ENCODE measurements at places on chromosomes 1 and 21.

- no peak for DNase-seq
Observed at GRCh38 chr1:42817976-42818375, 779 bp upstream of the SVBP start.

GRCh38 chr21:35275776-35276175, 226.7 kb upstream of the RUNX1 start:
- DNase-seq: no peak

DNA sequence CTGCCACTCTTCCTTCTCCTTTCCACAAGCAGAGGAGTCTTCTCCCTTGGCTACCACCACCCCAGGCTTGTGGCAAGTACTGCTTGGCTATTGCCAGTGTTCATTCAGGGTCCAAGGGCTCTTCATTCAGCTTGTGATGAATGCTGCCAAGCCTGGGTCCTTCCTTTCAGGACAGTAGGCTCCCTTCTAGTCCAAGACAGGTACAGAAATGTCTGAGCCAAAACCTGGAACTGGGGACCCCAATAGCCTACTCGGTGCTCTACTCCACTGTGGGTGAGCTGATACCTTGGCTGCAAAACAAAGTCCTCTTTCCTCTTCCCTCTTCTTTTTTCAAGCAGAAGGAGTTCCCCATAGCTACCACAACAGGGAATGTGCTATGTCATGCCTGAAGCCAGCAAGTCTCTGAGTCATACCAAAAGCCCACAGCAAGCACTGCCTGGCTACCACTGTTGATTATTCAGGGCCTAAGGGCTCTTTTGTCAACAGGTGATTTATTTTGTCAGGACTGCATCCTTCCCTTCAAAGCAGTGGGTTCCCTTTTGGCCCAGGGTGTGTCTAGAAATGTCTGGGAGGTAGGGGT, 268.9 kb downstream of the HHAT start:
- DNase-seq: peak; percentile 80

DNA sequence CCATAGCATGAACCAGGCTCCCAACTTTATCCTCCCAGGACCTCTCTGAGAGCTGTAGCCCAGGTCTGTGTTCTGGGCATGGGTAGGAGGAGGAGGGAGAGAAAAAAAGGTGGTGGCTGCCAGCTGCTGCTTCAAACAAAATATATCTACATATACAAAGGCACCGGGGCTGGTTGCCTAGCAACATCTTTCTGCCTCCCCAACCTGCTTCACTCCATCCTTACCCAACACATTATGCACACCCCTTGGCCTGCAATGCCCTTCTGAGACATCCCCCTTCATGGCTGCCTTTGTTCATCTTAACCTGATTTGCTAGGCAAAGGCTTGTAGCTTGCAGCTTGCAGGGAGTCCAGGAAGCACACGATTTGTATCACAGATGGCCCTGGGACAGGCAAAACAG, 27.2 kb upstream of the ATP1A1 start:
- no peak for DNase-seq

- no peak for DNase-seq
Observed at GRCh38 chr1:76231320-76231719, 156.8 kb downstream of the ST6GALNAC3 start.

DNA sequence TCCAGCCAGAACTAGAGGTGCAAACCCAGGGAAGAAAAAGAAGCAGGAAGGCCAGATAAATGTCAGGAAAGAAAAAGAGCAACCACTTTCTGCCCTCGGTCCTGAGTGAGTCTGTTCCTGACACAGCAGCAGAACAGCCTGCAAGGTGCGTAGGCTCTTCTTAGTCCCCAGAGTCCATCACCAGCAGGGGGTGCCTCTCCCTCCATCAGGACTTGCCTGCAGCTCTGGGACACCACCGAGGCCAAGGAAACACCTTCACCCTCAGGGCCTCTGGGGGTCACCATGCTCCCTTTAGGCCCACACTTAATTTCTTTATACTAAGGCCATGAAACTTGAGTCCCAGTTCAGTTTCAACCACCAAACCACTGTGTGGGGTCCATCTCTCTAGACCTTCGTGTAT, 43.7 kb upstream of the NFASC start:
- no peak for DNase-seq

GRCh38 chr1:78051005-78051404, 5.2 kb downstream of the GIPC2 start:
- no peak for DNase-seq

- no peak for DNase-seq
Observed at GRCh38 chr21:20883408-20883800, 114.8 kb upstream of the NCAM2 start.

DNA sequence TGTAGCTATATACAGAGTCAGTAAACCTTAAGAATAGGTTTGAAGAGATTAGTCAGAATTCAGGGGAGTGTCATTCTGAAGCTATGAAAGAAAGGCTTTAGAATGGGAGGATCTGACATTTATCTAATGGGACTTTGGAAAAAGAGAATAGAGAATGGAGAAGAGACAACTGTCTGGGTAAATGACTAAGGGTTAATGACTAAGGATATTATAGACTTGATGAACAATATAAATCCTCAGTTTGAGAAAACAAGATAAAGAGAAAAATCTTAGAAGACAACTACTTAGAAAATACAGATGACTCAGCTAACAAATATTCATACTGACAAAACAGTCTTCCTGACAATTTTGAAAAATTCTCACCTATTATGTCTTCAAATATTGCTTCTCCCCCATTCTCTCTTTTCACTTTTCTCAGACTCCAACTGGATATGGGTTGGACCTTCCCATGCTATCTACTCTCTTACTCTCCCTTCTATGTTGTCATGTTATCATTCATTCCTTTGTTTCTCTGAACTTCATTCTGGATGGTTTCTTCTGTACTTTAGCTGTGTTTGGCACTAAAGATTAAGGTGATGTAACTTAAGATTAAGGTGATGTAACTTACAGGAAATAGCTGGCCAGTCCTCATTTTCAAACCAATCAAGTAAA, 20.4 kb downstream of the SLC16A1 start:
- peak; percentile 48 for DNase-seq

GRCh38 chr1:179313004-179313403, 19.4 kb downstream of the SOAT1 start:
- DNase-seq: no peak

GRCh38 chr1:194297094-194297493, 1110.7 kb upstream of the B3GALT2 start:
- DNase-seq: no peak

GRCh38 chr1:207672522-207673130, 27.7 kb downstream of the CR1L start:
- DNase-seq: peak; percentile 8

DNA sequence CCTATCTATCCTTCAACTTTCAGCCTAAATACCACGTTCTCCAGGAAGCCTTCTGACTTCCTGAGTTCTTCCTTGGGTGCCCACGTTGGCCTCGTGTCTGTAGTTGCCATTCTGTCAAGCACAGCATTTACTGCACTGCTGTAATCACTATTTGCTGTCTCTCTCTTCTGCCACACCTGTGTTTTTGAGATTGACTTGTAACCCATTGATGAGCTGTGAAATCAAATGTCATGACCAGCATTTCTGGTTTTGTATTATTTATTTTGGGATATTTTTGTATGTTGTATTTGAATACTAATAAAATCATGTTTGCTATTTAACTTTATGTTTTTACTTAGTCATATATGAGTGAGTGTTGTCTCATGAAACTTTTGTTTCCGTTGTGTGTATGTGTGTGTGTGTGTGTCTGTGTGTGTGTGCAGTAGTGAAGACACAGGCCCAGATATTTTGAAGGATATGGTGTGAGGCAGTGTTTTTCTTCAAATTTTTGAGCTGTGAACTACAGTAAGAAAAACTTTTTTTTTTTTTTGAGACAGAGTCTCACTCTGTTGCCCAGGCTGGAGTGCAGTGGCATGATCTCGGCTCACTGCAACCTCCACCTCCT, 126.2 kb upstream of the SERBP1 start:
- no peak for DNase-seq

- no peak for DNase-seq
Observed at GRCh38 chr1:29397981-29398380, 161.7 kb downstream of the PTPRU start.

GRCh38 chr1:16232316-16232710, 4.7 kb downstream of the CPLANE2 start:
- DNase-seq: no peak

- no peak for DNase-seq
Observed at GRCh38 chr1:93715529-93716126, 34.0 kb upstream of the BCAR3 start.

DNA sequence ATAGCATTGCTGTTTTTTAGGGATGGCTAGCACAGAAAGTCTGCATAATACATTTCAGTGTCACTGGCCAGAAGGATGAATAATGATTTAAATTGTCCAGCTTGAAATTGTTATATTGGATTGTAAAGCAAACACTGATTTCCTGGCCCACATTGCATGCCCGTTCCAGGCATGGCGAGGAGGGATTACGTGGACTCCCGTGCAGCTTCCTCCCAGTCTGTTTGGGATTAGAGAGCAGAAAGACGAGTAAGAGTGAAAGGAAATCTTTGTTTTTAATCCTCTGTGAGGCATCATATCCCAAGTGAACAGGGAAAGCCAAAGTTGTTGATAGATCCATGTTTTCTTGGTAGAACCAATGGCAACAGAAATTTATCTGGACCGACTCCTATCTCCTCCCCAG, 8.4 kb downstream of the TRIM58 start:
- DNase-seq: no peak

DNA sequence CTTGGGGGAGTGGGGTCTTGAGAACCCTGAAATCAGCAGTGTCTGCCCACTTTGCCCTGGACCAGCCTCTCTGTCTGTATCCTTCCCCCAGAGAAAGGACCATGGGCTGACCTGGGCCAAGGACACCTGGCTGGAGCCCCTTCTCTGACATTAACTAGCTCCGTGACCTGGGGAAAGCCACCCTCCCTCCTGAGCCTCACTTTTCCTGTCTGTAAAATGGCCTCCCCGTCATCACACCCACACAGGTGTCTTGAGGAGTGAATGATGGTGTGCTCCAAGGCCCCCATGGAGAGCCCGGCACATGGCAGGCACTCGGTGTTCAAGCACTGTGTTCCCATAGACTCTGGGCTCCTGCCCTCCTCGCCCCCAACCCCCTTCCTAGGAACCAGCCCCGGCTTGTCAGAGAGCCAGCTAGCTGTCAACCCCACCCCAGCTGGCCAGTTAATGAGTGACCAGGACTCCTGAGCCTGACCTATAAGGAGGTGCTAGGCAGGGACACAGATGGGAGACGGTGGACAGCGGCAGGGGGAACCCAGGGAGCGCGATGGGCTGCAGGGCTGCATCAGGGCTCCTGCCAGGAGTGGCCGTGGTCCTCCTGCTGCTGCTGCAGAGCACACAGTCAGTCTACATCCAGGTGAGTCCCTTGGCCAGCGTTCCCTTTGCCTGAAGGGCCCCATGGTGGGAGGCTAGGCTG, at the start of gene GUCA2B:
TSS of gene GUCA2B (plus strand) at position 504 of the 694 bp plus-strand sequence. CDS start at position 545, 41 bp downstream.
- DNase-seq: no peak

- DNase-seq: no peak
Observed at GRCh38 chr21:26969971-26970725, 3.3 kb upstream of the ADAMTS5 start.

- no peak for DNase-seq
Observed at GRCh38 chr1:90534663-90535295, 182.3 kb downstream of the BARHL2 start.

GRCh38 chr1:78073441-78073840, 27.7 kb downstream of the GIPC2 start:
- no peak for DNase-seq

DNA sequence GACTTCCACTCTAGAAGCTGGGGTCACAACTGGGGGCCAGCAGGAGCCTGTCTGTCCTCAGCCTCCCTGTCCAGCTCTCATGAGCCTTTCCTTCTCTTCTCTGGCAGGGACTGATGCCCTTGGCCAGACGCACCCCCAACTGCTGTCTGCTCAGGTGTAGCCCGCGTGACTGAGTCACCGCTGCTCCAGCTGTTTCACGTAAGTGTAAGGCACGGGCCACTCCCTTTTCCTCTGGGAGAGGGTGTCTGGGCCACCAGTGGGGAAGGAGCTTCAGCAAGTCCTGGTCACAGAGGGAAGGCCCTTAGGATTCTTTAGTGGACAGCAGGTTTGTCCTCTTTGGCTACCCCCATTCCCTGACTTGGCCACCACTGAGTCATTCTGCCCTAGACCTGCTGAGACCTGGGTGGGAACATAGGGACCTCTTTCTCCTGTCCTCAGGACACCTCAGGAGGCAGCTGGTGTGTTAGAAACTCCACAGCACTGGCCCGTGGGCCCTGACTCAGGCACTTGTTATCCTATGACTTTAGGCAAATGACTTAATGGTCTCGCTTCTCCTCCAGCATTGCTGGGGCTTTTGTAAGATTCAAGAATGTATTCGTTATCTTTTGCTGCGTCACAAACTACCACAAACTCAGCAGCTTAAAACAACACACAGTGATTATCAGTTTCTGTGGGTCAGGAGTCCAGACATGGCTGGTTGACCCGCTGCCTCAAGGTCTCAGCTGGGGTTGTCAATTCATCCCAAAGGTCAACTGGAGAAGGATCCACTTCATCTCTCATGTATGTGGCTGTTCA, 64.8 kb downstream of the FAM163A start:
- peak; percentile 69 for DNase-seq

GRCh38 chr1:160550572-160551034, 27.5 kb upstream of the SLAMF6 start:
- no peak for DNase-seq

- no peak for DNase-seq
Observed at GRCh38 chr1:171017426-171017825, 73.3 kb upstream of the FMO3 start.

DNA sequence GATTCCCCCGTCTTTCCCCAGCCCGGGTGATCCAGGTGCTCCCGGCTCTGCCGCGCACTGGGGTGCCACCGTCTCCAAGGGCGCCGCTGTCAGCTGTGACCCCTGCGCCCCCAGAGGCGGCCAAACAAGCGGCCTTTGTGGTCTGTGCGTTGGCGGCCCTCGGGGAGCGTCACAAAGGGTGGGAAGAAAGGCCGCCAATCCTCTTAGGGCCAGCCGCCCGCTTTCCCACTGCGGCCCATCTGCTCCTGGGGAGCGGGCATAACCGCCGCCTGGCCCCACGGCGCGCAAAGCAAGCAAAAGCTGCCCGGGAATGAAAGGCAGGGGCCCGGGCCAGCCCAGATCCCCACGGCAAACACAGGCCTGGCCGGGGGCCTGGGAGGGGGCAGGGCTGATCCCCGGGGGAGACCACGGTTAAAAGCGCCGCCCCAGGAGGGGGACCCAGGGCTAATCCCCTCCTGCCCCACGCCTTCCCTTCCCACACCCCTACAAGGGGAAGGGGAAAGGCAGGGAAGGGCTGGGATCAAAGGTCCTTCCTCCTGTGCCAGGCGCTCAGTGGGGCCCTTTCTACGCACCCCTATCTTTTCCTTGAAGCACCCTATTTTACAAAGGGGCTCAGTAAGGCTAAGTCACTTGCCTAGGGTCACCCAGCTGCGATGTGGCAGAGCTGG, 24.0 kb downstream of the C1QB start:
- DNase-seq: no peak

- no peak for DNase-seq
Observed at GRCh38 chr1:181159451-181160140, 71.1 kb downstream of the IER5 start.
